Coronary artery (tissue), 2 donors: ENCODE measurements at places on chromosomes 4 and X.

GRCh38 chr4:176708771-176709311, 83.9 kb downstream of the VEGFC start:
- no peak for DNase-seq

DNA sequence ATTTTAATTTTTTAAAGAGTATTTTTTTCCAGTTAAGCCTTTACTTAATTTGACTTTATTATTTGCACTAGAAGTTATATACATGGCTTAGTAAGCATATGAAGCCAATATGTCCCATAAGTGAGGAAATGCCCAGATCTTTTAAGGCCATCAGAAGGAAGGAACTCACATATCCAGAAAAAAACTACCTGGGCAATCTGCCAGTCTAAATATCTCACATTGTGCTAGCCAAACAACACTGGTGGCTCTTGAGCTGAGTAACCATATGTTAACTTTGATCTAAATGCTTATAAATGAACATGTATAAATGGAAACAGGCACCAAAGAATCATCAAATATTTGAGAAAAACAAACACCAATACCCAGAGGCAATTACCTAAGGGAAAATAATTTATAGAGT, 138.6 kb upstream of the APOOL start:
- no peak for DNase-seq

DNA sequence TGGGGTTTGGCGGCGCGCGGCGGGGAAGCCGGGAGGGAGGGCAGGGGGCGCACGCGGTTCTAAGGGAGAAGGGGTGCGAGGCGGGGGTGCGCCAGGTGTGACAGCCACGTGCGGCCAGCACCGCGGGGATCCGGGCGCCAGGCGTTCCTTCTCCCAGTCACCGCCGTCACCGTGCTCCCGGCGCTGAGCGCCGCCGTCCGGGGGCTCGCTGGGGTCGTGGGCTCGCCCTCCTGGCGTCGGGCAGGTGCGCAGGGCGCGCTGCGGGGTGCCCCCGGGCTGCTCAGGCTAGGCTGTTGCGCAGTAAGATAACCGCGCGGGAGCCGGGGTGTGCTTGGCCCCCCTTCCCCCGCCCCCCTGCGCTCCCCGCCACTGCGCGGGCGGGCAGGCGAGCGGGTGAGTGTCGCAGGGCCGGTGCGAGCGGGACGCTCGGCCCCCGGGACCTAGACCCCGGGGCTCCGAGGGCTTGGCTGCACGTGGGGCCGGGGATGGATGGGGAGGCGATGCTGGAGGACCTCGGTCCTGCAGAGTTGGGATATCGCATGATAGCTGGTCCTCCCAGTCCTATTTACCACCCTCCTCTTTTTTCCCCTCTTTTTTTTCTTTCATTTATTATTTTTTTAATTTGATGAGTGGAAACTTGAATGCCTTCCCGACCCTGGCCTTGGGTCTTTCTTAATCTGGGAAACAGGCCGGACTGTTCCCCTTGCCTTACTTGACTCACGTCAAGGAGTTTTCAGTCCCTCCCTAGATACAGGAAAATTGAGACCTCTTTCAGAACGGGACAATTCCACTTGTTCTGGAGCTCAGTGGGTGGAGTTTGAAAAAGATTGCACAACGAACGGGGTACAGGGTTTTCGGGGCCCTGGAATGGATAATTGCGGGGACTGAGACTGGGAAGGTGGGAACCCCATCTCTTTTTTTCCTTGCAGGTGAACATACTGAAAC, 797 bp downstream of the TXLNG start:
- no peak for DNase-seq

DNA sequence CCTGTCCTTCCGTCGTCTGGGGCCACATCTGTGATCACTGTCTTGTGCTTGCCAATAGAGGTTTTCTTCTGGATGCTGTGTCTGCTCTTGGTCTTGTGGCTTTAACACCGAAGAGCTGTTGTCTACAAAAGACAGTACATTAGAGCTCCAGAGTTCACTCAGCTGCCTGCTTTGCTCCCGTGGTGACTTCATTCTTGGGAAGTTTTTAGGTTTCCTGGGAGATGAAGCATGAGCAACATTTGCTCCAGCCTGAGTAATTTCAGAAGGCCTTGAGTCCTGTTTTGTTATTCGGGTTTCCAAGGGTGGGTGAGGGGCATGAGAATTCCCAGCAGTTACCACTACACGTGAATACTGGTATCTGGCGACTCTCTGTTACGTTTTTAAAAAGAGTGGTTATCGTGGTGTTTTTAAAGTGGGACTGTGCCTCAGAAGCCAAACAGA, 189.2 kb downstream of the SHROOM3 start:
- peak; percentile 91 for DNase-seq

DNA sequence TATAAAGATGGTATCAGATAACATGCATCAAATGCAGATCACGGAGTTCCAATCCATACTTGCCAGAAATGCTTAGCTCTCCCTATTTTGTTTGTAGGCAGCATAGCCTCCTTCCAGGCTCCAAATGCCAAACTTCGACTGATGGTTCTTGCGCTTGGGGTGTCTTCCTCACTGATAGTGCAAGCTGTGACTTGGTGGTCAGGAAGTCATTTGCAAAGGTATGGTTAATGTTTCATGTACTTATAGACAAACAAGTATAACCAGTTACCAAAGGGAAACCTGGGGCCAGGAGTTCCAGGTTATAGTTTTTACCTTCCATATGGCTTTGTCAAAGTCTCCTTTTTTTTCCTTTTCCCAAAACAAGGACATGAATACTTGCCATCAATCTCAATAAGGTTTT, 5.3 kb downstream of the CWH43 start:
- no peak for DNase-seq

DNA sequence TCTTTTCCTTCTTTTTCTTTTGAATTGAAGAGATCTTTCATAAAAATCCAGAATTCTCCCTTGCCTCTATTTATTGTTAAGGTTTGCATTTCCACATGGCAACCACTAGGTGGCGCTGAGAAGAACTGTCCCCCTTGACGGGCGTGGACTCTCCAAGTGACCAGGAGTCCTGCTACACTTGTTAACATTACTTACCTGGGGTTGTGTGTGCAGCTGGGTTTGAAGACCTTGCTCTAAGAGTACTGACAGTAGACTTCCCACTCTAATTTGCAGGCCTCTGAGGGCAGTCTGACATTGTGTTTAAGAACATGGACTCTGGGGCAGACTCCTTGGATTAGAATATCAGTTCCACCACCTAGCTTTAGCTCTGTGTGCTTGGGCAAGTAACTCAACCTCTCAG, 52.8 kb downstream of the GPRIN3 start:
- no peak for DNase-seq

DNA sequence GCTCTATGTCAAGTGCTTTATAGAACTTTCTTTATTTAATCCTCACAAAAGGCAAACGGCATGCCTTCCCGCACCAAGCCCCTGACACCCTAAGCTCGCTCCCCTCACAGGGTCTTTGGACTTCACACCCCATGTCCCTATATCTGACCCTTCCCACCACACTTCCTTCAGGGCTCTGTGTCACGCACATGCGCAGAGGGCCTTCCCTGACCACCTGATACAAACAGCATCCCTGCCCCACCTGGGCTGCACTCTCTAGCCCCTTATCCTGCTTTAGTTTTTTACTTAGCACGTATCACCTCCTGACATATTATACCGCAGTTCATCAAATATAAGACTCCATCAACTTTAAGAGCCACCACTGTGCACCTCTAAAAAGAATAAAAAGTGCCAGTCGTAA, 49.8 kb downstream of the SOD3 start:
- DNase-seq: no peak
